ENCODE measurements at places on chromosomes 11 and 22. TPM values are rescaled to one million over a fixed set of nuclear protein-coding genes. Genes with fewer than 3 reads are reported as not detected.

- DNase-seq = no peak
Observed at GRCh38 chr22:27682437-27682836, 119.1 kb downstream of the MN1 start.

DNA sequence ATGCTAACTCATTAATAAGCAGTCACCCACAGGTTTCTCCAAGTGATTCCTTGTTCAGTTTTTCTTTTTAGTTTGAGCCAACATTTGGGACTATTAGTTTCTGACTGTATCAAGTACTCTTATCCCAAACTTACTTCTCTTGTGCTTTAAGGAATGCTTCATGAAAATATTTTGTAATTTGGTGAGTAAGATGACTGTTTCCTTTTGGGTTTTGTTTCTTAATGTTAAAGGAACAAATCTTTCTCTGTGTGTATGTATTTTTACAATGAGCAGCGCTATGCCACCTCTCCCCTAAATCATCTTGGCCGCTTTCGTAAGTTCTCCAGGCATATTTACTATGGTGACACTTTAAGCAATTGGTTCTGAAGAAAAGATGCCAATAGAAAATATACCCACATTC, 72.4 kb downstream of the LDLRAD3 start:
- no peak for DNase-seq

GRCh38 chr22:41530890-41531714, 13.2 kb downstream of the POLR3H start:
- no peak for DNase-seq

- no peak for DNase-seq
Observed at GRCh38 chr11:57698843-57699365, 13.1 kb downstream of the MED19 start.

DNA sequence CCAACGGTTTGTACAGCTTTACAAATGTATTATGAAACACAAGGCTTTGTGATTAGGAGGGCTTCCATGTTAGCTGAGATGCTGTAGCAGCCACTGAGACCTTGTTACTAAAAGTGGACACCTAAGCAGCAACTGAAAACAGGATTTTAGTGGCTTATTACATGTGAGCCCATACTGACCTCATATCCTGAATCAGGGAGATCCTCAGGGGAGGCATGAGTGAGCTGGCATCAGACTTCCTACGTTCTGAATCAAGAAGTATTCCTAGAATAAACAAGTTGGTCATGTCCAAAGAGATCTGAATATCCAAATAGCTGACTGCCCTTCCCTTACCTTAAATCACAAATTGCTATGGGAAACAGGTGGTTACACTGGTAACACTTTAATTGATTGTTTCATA, 59.1 kb upstream of the SCUBE2 start:
- peak; percentile 79 for DNase-seq

- DNase-seq = no peak
Observed at GRCh38 chr11:78916759-78917158, 342.1 kb upstream of the NARS2 start.

Gene SBF1
- 75.0 TPM for total RNA-seq

GRCh38 chr11:18111005-18111404, 5.1 kb upstream of the SAAL1 start:
- DNase-seq = no peak

DNA sequence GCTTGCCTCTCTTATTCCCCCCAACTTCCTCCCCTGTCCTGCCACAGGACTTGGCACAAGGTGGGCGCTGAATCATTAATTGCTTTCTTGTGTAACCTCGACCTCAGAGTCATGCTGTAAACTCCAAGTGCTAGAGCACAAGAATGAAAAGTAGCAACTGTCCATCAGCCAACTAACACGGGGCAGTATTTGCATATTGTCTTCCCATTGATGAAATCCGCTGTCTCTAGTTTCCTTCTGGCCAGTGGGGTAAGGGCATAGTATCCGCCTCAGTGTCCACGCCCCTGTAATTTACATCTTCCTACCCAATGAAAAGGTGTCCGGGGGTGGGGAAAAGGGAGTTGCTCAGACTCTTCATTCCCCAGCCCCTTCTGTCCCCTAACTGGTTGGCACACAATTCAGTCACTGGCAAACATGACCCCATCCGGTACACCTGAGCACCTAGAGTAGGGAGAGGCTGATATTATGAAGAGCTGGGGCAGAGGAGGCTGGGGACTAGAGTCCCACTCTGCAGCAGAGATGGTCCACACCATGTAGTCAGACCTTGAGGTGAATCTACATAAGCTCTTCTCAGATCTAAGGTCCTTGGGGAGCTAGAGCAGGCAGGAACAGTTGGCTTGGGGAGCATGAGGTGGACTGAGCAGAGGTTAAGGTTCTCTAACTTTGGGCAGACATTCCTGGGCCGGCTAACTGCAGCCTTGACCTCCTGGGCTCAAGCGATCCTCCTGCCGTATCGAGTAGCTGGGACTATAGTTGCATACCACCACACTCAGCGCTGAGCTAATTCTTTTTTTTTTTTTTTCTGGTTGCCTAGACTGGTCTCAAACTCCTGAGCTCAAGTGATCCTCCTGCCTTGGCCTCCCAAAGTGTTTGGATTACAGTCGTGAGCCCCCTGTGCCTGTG, 6.8 kb upstream of the GGA1 start:
- DNase-seq = peak; percentile 30

GRCh38 chr22:31630331-31631329, 31.4 kb downstream of the PISD start:
- DNase-seq = peak; percentile 67

GRCh38 chr11:97111559-97111958, 721.7 kb downstream of the JRKL start:
- DNase-seq = no peak

DNA sequence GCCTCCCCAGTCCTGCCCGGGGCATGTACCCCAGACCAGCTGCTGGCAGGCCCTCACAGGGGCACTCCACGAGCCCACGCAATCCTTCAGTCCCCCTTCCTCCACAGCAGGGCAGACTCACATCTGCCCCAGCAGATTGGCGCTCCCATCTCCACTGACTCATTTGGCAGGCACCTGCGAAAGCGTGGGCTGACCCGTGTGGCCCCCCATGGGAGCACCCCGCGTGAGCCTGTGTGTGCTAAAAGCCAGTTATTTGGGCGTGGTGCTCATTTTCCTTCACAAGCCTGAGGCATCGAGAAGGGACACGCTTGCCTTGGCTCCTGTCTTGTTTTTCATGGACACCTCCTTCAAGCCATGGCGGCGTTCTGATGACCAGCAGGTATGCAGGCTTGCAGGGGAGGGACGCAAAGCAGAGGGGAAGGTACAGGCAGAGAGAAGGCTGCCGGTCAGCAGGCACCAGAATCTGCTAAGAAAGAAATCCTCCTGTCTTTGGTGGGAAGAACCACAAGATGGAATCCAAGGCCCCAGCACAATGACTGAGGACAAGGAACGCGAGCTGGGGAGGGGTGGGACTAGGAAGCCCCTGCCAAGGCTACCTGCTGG, 8.6 kb downstream of the NECTIN1 start:
- no peak for DNase-seq

GRCh38 chr11:62860835-62861563, 19.7 kb upstream of the SLC3A2 start:
- DNase-seq = no peak

GRCh38 chr11:15757048-15757698, 599.2 kb downstream of the SOX6 start:
- DNase-seq = no peak

Gene OR8A1
- total RNA-seq = not detected

- no peak for DNase-seq
Observed at GRCh38 chr22:25554238-25554671, 10.2 kb upstream of the GRK3 start.

DNA sequence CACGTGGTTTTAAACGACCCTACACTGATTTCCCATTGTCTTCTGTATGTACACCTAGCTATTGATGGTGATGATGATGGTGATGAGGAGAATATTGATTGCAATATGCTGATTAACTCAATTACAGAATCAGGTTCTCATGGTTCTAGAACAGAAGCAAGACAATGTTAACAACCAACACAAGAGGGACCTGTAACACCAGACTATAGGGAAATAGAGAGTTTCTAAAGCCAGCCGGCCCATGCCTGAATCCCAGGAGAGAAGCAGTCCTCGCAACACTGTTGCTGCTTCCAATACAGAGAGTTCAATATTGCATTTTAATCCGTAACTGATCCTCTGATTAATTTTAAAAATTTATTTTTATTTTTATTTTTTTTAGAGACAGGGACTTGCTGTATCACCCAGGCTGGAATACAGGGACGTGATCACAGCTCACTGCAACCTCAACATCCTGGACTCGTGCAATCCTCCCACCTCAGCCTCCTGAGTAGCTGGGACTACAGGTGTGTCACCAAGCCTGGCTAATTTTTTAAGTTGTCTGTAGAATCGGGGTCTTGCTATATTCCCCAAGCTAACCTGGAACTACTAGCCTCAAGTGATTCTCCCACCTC, 22.2 kb upstream of the UBASH3B start:
- peak; percentile 55 for DNase-seq

DNA sequence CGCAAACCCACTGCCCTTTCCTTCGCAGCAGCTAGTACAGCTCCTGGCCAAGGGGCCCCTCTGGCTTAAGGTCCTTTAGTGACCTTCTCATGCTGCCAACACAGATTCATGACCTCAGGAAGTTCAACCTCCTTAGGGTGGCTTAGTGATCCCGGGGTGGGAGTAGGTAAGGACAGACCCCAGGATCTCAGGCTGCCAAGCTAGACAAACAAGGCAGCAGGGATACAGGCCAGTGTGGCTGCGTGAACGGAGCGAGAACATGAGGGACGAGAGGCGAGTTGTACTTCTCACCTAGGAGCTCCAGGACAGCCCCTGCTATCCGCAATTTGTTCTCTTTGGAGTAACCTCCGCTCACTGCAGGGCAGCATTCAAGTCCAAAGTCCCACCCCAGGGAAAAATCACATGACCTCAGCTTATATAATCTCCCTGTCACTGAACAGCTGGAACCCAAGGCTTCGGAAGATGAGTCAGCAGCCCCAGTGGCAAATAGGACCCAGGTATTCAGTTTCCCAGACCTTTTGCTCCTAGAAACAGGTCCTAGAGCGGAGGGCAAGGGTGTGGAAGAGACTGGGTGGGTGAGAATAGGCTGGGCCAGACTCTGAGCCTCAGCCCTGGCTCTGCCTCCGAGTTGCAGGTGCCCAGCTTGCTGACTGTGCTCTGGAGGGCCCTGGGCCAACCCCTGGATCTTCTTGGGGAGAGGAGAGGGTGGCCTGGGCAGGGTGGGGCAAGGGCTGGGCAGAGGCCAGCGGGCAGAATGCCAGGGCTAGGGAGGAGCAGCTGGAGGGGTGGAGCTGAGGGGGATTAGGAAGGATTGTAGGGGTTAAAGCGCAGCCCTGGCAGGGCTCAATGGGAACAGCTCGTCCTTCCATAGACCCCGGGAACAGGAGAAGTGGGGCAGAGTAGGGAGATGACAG, 13.1 kb downstream of the USP2 start:
- DNase-seq = no peak

DNA sequence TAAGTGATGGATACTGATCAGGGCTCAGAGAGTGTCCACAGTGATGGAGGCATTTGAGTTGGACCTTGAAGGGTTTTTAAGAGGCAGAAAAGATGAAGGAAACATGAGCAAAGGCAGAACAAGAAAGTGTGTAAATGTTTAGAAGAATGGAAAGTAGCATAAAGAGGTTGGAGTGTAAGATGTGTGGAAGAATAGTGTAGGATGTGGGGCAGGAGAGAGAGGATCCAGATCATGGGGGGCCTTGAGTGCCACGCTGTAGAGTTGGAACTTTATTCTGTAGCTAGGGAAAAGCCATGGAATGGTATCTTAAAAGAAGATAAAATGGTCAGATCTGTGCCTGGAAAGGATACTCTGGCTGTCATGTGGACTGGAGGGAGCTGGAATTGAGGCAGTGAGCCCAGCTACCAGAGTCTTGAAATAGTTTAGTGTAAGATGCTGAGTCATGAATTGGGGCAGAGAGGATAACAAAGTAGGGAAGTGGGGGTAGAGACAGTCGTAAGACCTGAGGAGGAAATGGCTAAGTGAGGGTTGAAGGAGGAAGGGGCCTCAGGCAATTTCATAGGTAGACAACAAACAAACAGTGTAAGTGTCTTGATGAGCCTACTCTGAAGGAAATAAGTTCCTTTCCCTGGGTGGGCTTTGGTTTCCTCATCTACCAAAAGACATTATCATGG, 6.7 kb downstream of the KCNE3 start:
- DNase-seq = peak; percentile 16

GRCh38 chr11:134485316-134485715, 73.3 kb upstream of the B3GAT1 start:
- no peak for DNase-seq

DNA sequence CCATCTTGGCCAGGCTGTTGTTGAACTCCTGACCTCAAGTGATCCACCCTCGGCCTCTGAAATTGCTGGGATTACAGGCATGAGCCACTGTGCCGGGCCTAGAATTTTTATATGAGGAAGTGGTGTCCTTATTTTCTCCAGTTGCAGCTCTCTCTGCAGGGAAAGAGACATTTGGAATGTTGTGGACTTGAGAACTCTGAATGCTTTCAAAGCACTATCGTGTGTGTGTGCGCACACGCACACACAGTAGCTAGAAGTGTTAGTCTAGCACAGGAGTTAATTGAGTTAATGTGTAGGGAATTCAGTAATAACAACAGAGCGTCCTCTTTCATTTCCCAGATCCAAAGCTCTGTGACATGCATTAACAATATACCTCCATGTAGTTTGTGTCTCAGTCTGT, 164.0 kb upstream of the RASSF10 start:
- DNase-seq = no peak

Gene SELENOM
- total RNA-seq = 267 TPM

Gene AQP11
- 1.6 TPM for total RNA-seq

DNA sequence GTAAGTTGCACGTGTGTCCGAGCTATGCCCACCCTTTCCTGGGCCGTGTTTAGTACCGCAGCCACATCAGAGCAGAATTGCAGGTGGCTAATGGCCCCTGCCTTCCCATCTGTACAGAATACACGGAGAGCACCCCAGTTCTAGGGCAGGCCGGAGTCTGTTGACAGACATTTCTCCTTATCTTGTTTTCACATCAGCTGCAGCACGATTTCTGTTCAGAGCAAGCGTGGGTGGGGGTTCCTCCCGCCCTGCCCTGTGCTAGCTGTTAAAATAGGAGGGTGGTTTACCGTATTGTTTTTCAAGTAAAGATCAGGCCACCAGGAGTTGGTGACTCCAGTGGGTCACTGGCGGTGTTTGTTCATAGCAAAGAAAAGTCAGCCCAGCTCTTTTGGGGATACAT, 41.1 kb downstream of the UBASH3B start:
- no peak for DNase-seq

DNA sequence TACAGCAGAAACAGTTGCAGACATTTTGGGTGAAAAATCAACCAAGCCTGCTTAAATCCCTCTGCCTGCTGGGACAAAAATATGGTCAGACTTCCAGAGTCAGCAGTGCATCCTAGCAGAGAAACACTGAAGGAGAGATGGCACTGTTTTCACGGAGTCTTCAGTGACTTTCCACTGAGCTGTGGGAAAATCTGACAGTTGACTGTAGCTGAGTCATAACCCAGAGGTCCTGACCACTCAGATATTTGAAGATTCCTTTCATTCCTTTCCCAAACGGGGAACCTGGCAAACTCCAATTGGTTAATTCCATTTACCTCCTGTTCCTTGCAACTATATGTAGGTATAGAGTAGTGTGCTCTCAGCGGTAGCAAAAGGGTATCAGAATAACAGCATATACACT, 20.9 kb upstream of the UPB1 start:
- DNase-seq = peak; percentile 89

- no peak for DNase-seq
Observed at GRCh38 chr22:44331881-44332714, 19.3 kb upstream of the SHISAL1 start.
